ENCODE measurements at places on chromosomes 3 and 15. TPM values are rescaled to one million over a fixed set of nuclear protein-coding genes. Genes with fewer than 3 reads are reported as not detected.

GRCh38 chr3:178718995-178719635 is 182.9 kb downstream of the KCNMB2 start:
- no peak for DNase-seq

GRCh38 chr15:95888762-95889161 is 441.7 kb upstream of the NR2F2 start:
- no peak for DNase-seq

DNA sequence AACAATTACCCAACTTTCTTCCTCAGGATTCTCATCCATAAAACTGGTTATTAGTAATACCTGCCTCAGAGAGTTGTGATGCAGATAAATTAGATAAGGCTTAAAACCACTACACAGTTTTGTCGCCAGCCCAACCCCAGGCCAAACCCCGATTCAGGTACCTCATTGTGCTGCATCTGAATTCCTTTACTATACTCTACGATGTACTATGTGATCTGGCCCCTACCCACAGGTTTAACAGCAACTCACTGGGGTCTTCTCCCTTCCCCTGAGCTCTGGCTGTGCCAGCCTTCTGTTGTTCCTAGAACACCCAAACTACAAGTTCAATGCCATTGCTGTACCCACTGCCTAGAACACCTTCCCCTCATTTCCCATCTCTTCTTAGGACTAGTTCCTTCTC is 64.6 kb downstream of the MYO5A start:
- no peak for DNase-seq

DNA sequence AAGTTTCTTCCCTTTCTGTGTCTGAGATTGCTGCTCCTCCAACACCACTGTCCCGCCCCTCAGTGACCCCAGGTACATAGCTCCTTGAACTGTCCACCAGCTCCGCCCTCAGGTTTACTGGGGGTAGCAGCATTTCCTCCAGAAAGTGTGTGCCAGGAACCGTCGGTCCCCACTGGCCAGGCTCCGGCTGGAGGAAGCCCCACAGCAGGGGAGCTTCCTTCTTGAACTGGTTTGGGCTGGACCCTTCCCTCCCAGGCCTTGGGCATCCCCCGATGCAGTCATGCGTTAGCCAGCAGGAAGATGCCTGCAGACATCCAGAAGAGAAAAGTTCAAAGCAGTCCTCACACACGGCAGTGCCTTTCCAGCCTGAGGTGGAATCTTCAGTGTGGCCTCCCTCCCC is 19.7 kb downstream of the PAK6 start:
- DNase-seq, result no peak

Gene NR1I2
- polyA plus RNA-seq, result not detected

Gene TNFSF10
- polyA plus RNA-seq, result 0.10 TPM

All from SK-N-SH (cell line).